Esophagus squamous epithelium (tissue), 5 donors: ENCODE measurements at places on chromosomes 13 and 19. TPM values are rescaled to one million over a fixed set of nuclear protein-coding genes. Genes with fewer than 3 reads are reported as not detected.
A peak's percentile ranks its signal among the peaks of the same experiment; 100 is the strongest.

- H3K4me1 ChIP-seq: no peaks in the 10 kb centered on the region
- no peaks in the 10 kb centered on the region for H3K27me3 ChIP-seq
- DNase-seq: no peak
- H3K36me3 ChIP-seq: no peaks in the 10 kb centered on the region
- no peak overlapping the region for H3K27ac ChIP-seq
These were observed 12.3 kb upstream of the ZNF180 start for GRCh38 chr19:44512326-44513298.

DNA sequence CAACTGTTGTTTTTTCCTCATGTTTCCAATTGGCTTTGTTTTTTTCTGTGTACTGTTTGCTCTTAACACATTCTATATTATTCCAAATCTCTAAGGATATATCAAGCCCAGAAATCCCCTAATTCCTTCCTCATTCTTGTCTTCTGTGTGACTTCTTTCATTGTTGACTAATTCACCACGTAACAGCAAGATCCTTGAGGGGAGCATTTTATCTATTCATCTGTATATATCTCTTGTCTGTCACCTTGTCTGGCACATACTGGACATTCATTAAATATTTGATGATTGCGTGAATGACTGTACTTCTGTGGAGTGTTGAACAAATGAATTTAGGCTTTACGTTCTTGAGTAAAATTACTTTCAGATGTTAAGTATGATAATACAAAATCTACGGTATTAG, 44.8 kb upstream of the OLFM4 start:
- DNase-seq: no peak
- no peaks in the 10 kb centered on the region for H3K4me1 ChIP-seq
- H3K27ac ChIP-seq: no peak overlapping the region
- H3K4me3 ChIP-seq: no peak overlapping the region
- H3K36me3 ChIP-seq: no peaks in the 10 kb centered on the region
- H3K27me3 ChIP-seq: no peaks in the 10 kb centered on the region

DNA sequence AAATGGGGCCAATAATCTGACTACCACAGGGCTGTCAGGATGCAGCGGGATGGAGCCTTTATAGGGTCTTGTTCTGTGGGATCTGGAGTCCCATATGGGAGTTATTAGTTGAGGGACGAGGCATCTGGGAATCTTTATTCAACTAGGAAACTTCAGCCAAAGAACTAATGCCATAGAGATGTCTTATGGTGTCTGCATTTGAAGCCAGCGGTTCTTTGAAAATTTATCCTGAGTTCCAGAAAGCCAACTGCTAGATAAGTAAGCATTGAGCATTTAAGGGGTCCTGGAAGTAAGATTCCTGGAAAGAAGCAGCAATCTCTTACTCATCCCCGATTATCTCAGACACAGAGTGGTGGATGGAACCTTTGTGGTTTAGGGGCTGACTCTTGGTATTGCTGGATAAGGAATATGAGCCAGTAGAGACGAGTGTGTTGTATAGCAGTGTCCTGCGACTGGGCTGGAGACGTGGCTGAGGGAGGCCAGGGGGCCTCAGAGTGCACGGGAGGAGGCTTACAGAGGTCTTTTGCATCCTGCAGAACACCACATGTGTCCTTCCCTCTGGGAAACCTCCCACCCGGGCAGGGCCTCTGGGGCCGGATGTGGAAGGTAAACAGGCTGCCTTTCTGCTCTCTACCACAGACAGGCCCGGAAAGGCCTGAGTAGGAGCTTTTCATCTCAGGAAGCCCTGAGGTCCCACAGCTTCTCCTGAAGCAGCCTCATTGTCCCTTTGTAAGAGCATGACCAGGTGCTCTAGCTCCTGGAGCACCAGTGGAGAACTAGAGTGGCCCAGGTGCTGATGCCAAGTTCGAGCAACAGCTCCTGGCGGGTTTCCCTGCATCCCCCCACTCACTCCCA, 28.8 kb downstream of the ACTN4 start:
- H3K36me3 ChIP-seq: no peaks in the 10 kb centered on the region
- peak overlapping the region; percentile 98 for H3K27ac ChIP-seq
- H3K4me1 ChIP-seq: peaks cover 65% of the 10 kb centered on the region
- H3K27me3 ChIP-seq: no peaks in the 10 kb centered on the region

DNA sequence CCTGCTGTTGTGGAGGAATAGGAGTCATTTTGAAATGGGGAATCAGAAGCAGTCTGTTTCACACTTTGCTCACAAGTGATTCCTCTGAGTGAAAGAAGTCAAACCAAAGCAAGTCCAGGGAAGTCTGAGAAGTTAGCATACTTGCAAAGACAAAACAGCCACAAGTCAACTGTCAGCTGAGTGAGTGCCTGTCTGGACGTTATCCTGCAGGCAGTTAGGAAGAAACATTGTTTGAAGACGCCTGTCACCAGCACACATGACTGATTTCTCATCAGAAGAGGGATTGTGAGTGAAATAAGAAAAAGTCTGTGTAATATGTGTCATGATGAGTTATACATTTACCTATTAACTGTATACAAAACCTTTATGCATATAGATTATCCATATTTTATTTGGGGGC, 153.5 kb downstream of the KCNRG start:
- no peak overlapping the region for H3K27ac ChIP-seq
- no peak for DNase-seq
- no peaks in the 10 kb centered on the region for H3K4me1 ChIP-seq
- H3K36me3 ChIP-seq: no peaks in the 10 kb centered on the region

- H3K27me3 ChIP-seq: no peaks in the 10 kb centered on the region
- DNase-seq: no peak
- H3K36me3 ChIP-seq: no peaks in the 10 kb centered on the region
- H3K4me3 ChIP-seq: no peak overlapping the region
- peaks cover 5% of the 10 kb centered on the region for H3K4me1 ChIP-seq
- no peak overlapping the region for H3K27ac ChIP-seq
These were observed 35.4 kb upstream of the KPNA3 start for GRCh38 chr13:49827891-49828290.

DNA sequence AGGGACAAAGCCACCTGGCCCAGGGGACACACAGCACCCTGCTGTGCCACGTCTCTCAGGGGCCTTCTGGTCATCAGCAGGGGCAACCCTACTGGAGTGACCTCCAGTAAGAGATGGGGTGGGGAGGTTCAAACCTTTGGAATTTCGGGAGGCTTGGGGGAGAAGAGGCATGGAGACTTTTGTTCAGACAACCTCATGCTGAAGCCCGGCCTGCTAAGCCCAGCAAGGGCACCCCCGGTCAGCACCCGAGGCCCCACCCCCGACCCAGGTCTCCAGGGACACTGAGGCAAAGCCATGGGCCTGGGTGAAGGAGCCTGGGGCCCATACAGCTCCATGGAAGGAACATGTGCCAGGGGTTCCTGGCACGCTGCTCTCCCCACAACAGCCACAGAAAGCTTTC, 23.3 kb downstream of the ZNF787 start:
- no peaks in the 10 kb centered on the region for H3K27me3 ChIP-seq
- H3K4me1 ChIP-seq: peaks cover 8% of the 10 kb centered on the region
- H3K4me3 ChIP-seq: no peak overlapping the region
- DNase-seq: no peak

DNA sequence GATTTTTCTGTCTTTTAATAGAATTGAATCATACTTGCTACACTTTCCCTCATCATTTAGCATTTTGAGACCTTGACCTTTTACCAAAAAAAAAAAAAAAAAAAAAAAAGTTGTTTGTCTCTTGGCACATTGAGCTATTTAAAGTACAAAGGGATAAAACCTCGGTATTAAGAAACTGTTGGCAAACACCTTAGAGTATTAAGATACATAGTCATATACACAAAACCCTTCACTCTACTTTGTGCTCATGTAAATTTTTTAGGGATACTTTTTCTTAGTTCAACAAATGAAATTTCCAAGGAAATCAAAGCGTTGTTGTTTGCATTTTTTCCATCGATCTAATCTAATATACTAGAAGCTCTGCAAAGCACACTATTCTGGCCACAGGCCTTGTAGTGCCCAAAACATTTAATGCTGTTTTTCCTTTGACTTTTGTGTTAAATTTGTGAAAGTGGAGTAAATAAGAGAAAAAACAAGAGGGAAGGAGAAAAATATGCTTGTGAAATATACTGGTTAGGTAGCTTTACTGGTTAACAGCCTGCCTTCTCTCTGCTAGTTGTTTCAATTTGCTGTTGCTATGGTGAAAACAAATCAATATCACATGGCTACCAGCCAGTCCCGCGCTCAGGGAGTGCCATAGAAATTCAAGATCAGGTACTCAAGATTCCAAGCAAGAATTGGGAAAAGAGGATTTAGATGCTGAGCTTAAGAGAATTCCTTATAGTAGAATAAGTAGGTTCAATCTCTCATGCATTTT, 2.6 kb downstream of the MBNL2 start:
- DNase-seq: no peak
- no peaks in the 10 kb centered on the region for H3K27me3 ChIP-seq
- no peaks in the 10 kb centered on the region for H3K36me3 ChIP-seq
- H3K4me1 ChIP-seq: peaks cover 85% of the 10 kb centered on the region
- peak overlapping the region; percentile 54 for H3K4me3 ChIP-seq

DNA sequence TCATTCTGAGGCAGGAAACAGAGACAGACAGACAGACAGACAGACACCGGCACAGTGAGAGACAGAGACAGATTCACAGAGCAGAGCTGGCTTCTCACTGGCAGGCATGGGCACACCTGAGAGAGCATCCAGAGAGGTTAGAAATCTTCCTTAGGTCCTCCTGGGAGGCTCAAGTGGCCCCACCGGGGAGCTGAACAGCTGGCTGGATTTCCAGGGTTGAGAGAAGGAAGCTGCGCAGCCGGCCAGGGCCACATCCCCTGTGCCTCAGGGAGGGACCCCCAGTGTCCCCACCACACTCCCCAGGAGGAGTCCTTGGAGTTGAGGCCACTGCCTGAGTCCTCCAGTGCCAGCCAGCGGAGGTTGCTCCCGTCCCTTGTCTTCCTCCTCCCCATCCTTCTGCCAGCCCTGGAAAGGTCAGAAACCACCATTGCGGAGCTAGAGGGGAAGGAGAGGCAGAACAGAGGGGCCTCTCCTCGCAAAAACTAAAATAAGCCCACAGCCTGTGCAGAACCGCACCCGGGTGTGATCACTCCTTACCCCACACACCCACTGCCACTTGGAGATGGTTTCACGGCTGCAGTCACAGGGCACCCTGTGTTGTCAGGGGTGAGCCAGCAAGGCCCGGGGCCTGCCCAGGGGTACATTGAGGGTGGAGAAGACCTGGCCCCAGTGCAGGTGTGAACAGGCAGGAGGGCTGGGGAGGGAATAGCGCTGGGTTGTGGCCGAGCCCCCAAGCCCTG, 4.2 kb downstream of the FFAR3 start:
- H3K4me1 ChIP-seq: no peaks in the 10 kb centered on the region
- H3K27me3 ChIP-seq: peaks cover 6% of the 10 kb centered on the region
- H3K27ac ChIP-seq: no peak overlapping the region
- H3K4me3 ChIP-seq: no peak overlapping the region
- DNase-seq: no peak

DNA sequence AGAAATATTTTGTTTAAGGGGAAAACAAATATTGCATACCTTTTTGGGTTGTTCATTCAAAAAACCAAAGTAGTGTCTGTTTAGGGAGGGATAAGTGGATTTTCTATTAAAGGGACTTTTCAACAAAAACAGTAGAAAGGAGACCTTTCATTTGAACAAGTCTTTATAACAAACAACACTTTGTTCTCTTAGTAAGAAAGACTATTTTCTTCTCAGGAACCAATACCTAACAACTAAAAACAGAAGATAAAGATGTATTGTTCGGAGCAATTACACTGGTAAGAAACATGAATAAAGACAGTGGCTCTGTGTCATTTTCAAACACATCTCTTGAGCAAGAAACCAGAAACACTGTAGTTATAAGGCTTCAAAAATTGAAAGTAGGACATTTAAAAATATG, 1610.1 kb upstream of the PCDH20 start:
- no peak for DNase-seq
- no peaks in the 10 kb centered on the region for H3K36me3 ChIP-seq
- no peaks in the 10 kb centered on the region for H3K27me3 ChIP-seq
- H3K4me3 ChIP-seq: no peak overlapping the region
- H3K4me1 ChIP-seq: no peaks in the 10 kb centered on the region

GRCh38 chr19:37362733-37363132, 8.2 kb upstream of the ZNF527 start:
- H3K36me3 ChIP-seq: peaks cover 74% of the 10 kb centered on the region
- no peaks in the 10 kb centered on the region for H3K27me3 ChIP-seq
- no peak overlapping the region for H3K4me3 ChIP-seq
- no peak overlapping the region for H3K27ac ChIP-seq

DNA sequence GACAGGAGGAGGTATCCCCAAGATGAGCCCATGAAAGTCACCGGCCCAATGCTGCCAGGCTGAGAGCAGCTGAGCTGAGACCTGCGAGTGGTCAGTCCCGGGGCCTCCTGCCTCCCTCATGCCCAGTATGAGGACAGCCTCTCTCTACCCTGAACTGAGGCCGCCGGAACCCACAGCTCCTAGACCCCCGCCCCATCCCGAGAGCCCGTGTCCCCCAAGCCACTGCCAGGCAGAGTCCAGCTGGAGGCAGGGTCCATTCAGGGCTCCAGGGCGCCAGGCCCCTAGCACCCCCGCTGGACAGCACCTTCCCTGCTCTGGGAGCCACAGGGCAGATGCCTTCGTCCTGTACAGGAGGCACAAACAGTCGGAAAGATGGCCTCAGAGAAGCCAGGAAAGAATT, 38.7 kb downstream of the MLLT1 start:
- peaks cover 60% of the 10 kb centered on the region for H3K4me1 ChIP-seq
- no peak overlapping the region for H3K27ac ChIP-seq
- no peak for DNase-seq
- no peak overlapping the region for H3K4me3 ChIP-seq

GRCh38 chr19:6577476-6578125, 13.3 kb downstream of the CD70 start:
- H3K27ac ChIP-seq: peak overlapping the region; percentile 81
- no peak for DNase-seq
- no peak overlapping the region for H3K4me3 ChIP-seq

- no peak overlapping the region for H3K27ac ChIP-seq
- DNase-seq: no peak
- H3K4me1 ChIP-seq: peaks cover 13% of the 10 kb centered on the region
These were observed 4.2 kb downstream of the ATP4A start for GRCh38 chr19:35559281-35559659.

GRCh38 chr13:87498681-87499080, 172.5 kb upstream of the SLITRK5 start:
- no peak overlapping the region for H3K4me3 ChIP-seq
- H3K4me1 ChIP-seq: no peaks in the 10 kb centered on the region
- no peak for DNase-seq
- no peaks in the 10 kb centered on the region for H3K27me3 ChIP-seq
- no peaks in the 10 kb centered on the region for H3K36me3 ChIP-seq
- no peak overlapping the region for H3K27ac ChIP-seq

GRCh38 chr13:49444524-49445395, 686 bp downstream of the SETDB2 start:
- H3K4me1 ChIP-seq: peaks cover 10% of the 10 kb centered on the region
- H3K36me3 ChIP-seq: no peaks in the 10 kb centered on the region
- DNase-seq: no peak
- no peaks in the 10 kb centered on the region for H3K27me3 ChIP-seq
- peak overlapping the region; percentile 83 for H3K4me3 ChIP-seq

The NXNL1 gene
- not detected for total RNA-seq

The CTXN1 gene
- not detected for total RNA-seq

The PCDH17 gene
- total RNA-seq: 1.5 TPM

The CNN2 gene
- 98.8 TPM for total RNA-seq

The ZNF492 gene
- 0.26 TPM for total RNA-seq

The KCNRG gene
- 1.1 TPM for total RNA-seq

The C19orf73 gene
- 2.8 TPM for total RNA-seq

The QPCTL gene
- 5.0 TPM for total RNA-seq
